ENCODE measurements at places on chromosomes 6 and 20.
A peak's percentile ranks its signal among the peaks of the same experiment; 100 is the strongest.

- DNase-seq = no peak
Observed at GRCh38 chr6:122726649-122727048, 52.9 kb upstream of the FABP7 start.

- no peak for DNase-seq
Observed at GRCh38 chr6:13273931-13274706, 54.2 kb downstream of the TBC1D7 start.

DNA sequence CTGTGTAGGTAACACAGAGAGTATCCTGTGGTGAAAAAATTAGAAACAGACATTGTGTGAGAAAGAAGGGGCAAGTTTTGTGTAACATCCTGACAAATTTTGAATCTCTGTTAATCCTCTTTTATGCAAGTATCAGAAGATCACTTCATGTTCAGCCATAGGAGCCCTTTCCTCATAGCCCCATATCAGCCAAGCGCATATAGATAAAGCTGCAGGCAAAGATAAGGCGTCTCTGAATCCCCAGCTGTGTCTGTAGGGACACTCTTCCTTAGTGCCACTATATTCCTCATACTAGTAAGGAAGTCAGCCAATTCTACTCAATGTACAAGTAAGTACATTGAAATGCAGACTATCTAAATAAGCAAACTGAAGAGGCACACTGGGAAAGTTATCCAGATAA lies 22.3 kb downstream of the HTR1E start:
- DNase-seq = no peak

- no peak for DNase-seq
Observed at GRCh38 chr20:64151633-64152530, 12.4 kb upstream of the MYT1 start.

DNA sequence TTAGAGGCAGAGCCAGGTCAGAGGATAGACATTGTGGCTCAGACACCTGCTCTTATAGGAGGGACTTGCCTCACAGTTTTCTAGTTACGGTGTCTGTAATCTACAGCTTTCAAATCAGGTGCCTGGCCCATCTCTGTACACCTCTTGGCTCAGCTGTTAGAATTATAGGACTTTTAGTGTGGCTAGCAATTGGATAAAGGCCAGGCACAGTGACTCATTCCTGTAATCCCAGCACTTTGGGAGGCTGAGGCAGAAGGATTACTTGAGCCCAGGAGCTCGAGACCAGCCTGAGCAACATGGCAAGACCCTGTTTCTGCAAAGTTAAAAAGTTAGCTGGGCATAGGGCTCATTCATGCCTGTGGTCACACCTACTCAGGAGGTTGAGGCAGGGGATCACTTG lies 20.0 kb downstream of the BRPF3 start:
- DNase-seq = no peak

DNA sequence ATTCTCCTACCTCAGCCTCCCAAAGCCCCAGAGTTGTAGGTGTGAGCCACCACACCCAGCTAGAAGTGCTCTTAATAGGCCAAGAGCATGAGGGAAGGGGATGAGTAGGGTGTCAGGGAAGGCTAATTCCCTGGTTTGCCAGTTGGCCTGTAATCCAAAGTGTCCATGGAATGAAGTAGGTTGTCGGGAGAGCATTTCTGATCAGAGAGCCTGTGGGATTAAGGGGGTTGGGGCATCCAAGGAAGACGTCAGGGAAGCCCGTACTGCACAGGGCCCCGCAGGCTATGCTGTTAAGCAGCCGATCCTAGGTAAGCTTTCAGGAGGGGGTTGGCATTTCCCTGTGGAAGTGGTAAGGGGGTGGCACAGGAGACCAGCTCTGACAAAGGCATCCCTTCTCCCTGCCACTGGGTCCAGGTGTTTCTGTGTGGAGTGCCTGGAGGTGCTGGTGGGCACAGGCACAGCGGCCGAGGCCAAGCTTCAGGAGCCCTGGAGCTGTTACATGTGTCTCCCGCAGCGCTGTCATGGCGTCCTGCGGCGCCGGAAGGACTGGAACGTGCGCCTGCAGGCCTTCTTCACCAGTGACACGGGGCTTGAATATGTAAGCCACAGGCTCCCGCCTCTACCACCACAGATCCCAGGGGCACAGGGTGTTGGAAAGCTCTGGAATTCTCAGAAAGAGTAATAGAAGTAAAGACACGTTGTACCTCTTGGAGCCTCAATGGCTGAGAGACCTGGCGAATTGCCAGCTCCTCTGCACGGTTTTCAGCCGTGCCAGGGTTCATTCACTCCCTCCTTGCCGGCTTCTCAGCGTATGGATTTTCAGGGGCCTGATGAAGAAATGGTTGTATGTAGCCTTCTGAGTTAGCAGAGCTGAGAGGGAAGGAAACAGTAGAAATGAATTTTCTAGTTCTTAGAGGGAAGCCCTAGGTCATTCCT lies 21.4 kb upstream of the MAPRE1 start:
- no peak for DNase-seq

GRCh38 chr6:138569970-138570724 lies 70.9 kb upstream of the NHSL1 start:
- DNase-seq = no peak

DNA sequence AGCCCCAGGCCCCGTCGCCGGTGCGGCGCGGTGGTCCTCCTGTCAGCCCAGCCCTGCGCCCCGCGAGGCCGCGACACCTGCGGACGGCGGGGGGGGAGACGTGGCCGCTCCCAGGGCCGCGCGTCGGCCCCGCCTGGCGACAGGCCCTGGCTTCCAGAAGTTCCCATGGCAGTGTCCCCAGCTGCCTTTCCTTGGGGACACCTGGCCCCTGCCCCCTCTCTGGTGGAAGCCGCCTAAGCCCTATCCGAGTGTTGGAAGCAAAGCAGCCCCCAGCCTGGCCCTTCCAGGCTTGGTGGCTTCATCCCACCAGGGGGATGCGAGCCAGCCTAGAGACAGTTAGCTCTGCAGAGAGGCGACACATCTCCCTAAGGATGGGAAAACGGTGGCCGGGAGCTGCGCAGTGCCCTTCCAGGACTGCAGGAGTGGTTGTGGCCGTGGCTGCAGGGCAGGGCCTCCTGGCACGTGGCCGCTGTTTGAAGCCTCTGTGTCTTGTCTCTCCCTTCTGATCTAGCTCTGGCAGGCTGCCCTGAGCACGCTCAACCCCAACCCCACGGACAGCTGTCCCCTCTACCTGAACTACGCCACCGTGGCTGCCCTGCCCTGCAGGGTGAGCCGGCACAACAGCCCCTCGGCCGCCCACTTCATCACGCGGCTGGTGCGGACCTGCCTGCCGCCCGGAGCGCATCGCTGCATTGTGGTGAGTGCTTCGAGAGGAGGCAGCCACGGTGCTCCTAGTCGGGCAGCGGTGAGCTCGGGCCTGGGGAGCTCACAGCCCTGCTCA lies 816 bp downstream of the NPEPL1 start:
- no peak for DNase-seq

- DNase-seq = no peak
Observed at GRCh38 chr6:142013287-142013686, 119.4 kb upstream of the GJE1 start.

- peak; percentile 58 for DNase-seq
Observed at GRCh38 chr6:85660181-85660611, 17.5 kb upstream of the SYNCRIP start.

DNA sequence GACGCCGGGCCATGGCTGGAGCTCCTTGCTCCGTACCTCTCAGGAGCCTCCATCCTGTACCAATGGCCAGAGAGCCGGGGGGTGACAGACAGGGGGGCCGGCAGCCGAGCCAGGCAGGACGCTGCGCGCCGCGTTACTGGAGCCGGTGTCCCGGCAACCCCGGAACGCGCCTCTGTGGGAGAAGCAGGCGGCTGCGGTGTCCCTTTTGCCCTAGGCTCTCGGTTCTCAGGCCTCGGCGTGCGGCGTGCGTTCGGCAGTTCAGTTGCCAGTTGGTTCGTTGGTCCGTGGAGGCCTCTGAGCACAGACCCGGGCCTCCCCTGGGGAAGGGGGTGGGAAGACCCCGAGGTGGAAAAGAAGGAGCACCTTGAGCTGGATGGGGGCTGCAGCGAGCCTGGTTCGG lies at the start of gene SPATS1:
SPATS1 (plus strand) TSS at position 162 of the 400 bp plus-strand sequence. CDS start 446 bp downstream, outside the sequence.
- peak; percentile 36 for DNase-seq

DNA sequence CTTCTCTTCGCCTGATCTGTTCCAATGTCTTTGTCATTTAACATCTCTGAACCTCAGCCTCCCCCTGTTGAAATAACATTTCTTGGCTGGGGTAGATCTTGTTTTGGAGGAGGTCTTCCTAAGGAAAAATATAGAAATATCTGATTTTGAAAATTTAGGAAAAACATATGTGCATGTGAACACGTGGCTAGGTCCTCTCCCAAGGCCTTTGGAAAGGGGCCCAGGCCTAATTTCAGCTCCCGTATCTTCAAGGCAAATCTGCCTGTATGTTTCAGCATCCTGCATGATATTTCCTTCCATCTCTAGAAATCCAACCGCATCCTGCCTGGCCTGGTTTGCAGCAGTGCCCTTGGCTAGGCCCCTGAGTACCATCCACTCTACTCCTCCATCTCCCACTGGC lies 261.2 kb downstream of the PHACTR1 start:
- DNase-seq = no peak

DNA sequence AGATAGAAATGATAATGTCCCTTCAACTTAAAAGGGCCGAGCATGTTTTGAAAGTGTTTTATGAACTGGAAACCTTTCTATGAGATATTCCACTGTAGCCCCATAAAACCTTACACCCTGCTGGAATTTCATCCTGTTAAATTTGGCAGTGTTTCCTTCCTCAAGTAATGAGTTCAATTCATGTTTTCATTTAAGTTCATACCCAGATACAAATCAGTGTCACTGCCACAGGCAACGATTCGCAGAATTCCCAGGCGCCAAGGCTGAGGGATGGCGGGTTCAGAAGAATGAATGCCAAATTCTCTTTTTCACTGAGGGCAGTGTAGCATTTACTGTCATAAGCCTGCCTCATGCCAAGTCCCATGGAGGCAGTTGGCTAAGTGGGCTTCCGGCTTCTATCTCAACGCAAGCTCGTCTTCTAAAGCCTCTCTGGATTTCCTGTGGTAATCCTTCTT lies 511.8 kb upstream of the ID4 start:
- DNase-seq = no peak

DNA sequence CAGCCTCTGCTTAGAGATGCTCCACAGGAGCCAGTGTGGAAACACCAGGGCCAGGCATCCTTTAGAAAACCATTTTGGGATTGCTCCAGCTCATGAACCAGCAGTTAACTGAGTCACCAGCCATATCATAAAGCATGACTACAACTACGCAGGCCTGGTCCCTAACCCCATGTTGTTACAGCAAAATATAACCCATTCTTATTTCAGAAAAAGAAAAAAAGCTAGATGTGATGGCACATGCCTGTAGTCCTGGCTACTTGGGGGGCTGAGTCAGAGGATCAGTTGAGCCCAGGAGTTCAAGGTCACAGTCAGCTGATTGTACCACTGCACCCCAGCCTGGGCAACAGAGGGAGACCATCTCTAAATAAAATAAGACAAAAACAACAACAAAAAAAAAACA lies 36.8 kb downstream of the C6orf15 start:
- no peak for DNase-seq

DNA sequence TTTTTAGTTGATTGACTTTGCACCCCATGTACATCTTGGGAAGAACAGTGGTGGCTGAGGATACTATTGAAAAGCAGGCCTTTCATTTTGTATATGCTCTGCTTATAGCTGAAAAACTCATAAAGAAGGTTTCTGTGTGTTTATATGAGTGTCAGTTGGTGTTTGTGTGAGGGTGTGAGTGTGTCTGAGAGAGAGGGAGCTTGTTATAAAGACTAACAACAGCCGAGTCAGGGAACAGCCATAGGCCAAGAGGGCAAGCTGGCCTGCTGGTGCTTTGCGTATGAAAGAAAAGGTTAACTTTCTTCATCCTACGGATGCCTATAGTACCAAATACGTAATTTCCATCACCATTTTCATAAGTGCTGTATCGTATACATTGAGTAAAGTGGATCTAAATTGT lies 88.3 kb downstream of the MTHFD1L start:
- no peak for DNase-seq
